ENCODE measurements at places on chromosomes 2 and 18.

GRCh38 chr2:231138699-231139098 lies 13.9 kb upstream of the HTR2B start:
- no peak for DNase-seq

- peak; percentile 34 for DNase-seq
Measured at GRCh38 chr2:238387332-238387731, 39.4 kb upstream of the ASB1 start.

DNA sequence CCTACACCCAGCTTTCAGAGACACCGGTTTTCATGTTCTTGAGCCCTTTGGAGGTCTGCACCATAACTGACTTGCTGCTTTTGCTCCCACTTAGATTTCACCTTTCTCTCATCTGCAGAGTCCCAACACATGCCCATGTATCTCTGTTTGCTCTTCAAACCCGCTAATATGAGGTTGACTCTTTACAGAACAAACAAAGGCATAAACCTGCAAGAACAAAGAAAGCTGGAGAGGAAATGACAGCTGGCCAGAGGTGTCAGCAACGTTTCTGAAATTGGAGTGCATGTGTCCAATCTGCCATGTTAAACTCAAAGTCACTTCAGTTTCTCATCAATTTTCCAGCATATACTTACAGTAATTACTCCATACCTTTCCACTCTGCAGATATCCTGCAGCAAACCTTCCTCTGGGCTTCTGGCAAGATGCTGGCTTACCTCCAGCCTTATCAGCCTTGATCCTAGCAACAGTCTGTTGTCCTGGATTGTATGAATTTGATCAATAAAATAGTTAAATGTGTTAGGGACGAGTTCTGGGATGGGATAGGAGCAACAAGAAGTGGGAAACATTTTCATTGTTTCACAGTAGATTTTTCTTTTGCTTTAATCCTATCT lies 157.4 kb downstream of the FHOD3 start:
- DNase-seq: no peak

DNA sequence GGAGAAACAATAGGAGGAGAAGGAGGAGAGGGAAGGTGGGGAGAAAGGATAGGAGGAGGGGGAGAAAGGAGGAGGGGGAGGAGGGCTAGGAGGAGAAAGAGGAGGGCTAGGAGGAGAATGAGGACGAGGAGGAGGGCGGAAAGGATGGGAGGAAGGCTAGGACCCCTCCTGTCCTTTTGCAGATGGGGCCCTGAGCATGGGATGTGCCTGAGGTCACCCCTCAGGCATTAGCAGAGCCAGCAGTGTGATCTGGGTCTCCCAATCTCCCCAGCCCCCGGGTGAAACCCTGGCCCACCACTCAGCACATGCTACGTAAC lies 601 bp upstream of the ANO7 start:
- no peak for DNase-seq

- no peak for DNase-seq
Measured at GRCh38 chr18:21441670-21442069, 158.8 kb downstream of the ESCO1 start.

DNA sequence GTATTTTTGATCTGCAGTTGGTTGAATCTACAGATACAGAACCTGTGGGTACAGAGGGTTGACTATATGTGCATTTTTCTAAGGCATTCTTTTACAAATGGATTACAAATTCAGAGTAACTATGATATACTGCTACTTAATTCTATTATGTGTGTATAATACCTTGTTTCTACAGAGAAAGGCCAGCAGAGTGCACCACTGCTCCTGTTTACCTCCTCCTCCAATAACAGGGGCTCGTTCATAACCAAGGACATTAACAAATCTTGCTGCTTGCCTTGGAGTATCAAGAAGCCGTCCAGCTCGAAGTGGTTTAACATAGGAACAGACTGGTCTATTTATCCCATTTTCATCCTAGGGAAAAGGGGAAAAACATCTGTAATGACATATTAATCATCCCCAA lies 16.4 kb downstream of the CEP76 start:
- DNase-seq: no peak

GRCh38 chr2:150520033-150520432 lies 32.6 kb upstream of the RND3 start:
- DNase-seq: no peak

DNA sequence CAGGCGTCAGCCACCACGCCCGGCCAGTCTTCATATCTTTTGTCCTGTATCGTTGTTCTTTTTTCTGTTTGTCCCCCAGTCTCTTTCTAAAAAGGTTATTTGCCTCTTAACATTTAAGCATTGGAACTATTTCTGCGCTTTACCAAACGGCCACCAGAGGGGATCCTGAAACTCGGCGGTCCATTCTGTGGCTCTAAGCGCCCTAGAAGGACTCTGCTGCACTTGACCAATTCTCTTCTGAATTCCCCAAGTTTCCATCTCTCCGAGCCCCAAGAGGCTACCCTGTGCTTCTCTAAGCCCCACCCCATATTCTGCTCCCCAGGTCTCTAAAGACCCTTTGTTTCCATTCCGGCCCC lies 33.1 kb upstream of the REG3G start:
- DNase-seq: no peak

DNA sequence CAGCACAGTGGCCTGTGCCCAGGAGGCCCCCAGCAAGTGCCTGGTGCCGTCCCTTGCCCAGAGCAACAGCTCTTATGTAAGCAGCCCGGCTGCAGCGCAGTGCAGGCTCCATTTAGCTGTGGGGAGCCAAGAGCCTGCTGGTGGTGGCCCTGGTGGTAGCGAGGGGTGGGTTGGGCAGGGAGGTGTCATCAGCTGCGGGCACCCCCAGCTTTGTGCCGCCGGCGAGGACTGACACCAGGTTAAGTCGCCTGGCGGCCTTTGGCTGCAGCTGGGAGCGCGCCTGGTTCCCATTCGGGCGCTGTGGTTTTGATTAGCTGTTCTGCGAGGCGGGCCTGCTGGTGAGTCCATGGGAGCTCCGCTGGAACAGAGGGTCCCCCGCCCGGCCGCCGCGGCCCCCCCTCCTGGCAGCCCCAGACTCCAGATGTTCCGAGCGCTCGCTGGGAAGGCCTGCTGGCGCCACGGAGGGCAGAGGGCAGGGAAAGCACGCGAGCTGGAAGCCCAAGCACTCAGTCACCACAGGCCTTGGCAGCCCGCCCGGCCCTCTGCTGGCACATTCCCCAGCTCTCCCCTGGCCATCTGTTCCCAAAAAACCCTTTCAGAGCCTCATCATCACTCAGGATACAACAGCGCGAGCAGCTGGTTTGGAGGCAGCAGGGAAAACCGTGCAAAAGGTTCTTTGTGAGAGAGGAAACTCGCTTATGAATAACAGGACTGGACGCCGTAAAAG lies 18.4 kb downstream of the ATOH8 start:
- no peak for DNase-seq

DNA sequence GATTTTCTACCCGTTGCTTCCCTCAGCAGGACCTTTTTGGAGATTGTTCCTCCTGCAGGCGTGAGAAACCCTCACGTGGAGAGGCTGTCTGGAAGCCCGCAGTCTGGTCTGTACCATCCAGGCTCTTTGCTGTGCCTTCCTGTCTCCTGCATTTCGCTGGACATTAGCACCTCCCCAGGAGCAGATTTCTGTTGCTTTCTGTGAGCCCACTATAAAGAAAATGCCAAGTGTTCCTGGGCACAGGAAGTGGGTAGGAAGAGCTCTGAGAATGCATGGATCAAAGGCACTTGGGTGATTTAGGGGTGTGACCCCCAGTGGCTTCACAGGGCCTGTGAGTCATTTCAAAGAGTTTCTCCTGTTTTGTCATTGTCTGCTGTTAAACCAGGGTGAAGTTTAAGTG lies 27.3 kb downstream of the SPTBN1 start:
- no peak for DNase-seq

- no peak for DNase-seq
Measured at GRCh38 chr2:191650896-191651773, 26.8 kb upstream of the NABP1 start.

DNA sequence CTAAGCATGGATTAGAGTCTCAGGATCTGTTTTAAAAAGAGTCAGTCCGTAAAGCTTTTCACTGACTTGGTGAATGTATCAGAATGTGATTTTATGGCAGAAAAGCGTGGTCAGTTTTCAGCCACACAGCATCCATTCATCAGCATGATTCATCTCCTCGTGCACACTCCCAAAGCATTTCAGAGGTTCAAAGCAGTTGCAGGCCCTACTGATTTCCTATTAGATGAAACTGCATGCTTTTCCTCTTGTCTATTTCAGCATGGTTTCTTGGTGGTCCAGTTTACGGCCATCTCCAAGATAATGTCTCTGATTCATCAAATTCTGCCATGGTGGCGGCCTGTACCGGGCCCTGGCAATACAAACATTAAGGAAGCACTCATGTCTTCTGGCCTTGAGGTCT lies 4.8 kb upstream of the PARD6G start:
- DNase-seq: no peak

- no peak for DNase-seq
Measured at GRCh38 chr18:13254971-13255927, 36.7 kb downstream of the LDLRAD4 start.

DNA sequence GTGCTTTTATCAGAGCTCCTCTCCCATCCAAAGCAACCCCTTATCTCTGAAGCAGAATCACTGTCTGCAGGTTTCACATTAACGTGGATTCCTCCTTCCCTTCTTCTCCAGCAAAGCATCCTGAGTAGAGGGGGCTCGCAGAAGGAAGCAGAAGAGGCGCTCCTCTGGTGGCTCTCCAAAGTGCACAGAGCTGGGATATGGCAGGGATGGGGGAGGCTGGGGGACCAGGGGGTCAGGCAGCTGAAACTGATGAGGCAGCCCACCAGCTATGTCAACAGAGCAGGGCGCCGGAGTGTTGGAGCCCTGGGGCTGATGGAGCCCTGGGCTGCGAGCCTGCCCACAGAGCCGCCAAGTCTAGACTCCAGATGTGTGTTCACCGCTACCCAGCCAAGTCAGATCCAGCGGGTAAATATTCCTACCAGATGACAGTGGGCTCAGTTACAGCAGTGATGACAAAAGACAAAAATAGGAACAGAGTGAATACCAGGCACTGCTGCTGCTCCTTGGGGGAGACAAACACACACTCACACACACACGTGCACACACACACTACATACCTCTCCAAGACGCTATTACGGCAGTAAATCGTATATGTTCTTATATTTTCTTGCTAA lies 678.3 kb upstream of the ID2 start:
- DNase-seq: no peak

DNA sequence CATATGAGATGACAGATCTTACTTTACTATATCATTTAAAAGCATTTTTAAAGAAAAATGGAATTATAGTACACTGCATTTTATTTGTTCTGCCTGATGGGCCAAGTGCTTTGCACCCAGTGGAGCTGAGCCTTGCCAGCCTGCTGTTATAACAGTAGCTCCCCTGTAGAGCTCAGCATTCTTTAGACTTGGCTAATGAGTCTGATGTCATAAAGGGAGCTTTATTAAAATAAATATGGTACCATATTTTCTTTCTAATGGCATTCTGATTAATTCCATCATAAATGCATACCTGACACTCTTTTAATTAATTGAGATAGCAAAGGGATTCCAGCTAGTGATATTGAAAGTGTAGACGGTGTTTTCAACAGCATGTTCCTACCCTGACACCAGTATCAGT lies 40.7 kb downstream of the PARD3B start:
- no peak for DNase-seq

DNA sequence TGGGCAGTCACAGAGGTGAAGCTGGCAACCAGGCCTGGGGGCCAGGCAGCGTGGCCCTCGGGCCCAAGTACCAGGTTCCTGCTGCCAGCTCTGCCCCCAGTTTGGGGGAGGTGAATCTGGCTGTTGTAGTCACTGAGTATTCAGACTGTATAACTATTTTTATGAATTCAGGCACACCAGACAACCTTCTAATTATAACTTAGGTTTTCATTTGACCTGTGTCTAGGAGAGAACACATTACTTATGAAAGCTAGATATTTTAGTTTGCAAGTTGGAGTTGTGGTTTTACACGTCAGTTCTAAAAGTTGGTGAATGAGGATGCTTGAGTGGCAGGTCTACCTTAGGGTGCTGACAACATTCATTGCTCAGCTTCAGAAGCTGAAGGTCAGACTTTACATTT lies 71.7 kb downstream of the LIMS1 start:
- no peak for DNase-seq

DNA sequence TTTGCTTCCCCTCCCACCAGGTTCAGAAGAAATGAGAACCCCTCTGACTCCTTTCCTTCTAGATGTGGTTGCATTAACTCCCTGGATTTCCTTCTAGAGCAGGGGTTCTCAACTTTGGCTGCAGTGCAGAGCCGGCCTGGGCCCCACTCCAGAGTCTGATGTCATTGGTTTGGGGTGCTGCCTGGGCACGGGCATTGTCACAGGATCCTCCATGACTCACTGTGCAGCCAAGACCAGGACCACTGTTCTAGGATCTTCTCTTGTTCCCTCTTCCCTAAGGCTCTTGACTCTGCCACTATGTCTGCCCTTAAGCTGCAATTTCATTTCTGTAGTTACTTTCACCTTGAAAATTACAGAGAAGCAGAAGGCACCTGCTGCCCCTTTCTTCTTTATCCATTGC lies 31.8 kb downstream of the TBC1D8 start:
- DNase-seq: no peak

GRCh38 chr18:961644-962355 lies 57.1 kb downstream of the ADCYAP1 start:
- DNase-seq: peak; percentile 39

DNA sequence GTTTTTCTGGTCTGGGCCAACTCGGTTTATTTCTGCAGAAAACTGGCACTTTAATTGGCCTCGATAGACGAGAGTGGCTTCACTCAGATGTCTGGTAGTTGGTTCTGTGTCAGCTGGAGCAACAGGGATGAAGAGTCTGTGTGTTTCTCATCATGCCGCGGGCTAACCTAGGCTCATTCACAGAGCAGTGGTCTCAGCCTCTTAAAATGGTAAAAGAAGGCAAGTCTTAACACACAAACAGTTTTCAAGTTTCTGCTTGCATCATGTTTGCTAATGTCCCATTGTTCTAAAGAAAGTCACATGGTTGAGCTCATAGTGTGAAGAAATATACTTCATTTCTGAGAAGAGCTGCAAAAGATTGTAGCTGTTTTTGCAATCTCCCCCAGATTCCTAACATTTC lies 37.5 kb upstream of the ANXA4 start:
- no peak for DNase-seq

DNA sequence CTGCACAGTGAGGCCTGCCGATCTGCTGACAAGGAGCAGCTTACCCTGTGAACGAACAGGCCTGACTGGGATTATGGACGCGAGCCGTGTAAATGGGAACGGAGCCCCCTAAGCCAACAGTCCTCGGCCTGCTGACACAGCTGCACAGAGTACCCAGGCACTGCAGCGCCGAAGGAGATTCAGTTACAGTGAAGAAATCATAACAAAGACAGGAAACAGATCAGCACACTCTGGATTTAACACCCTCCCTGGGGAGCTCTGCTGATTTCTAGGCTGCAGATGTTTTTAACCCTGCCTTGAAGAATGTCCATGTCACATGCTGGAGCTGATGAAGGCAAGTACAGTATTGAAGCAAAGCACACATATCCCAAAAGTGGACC lies 43.4 kb downstream of the COLEC12 start:
- no peak for DNase-seq

DNA sequence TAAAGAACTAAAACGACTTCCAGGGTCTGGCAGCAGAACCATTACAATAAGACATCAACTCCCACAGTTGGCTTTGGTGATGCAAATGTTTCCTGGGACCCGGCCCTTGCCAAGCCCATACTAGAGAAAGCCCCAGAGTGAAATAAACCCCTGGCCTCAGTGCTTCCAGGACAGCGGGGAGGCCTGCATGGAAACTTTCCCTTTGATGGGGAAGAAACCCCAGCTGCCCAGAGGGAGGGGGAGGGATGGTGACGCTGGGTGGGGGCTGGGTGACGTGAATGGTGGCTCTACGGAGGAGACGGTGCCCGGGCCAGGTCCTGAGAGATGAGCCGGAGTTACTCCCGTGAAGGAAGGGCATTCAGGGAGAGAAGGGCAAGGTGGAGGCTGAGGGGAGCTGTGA lies 27.5 kb downstream of the INHBB start:
- no peak for DNase-seq
